ENCODE measurements at places on chromosomes 4 and X.

GRCh38 chr4:143713955-143714625 lies 13.6 kb upstream of the FREM3 start:
- DNase-seq = no peak

DNA sequence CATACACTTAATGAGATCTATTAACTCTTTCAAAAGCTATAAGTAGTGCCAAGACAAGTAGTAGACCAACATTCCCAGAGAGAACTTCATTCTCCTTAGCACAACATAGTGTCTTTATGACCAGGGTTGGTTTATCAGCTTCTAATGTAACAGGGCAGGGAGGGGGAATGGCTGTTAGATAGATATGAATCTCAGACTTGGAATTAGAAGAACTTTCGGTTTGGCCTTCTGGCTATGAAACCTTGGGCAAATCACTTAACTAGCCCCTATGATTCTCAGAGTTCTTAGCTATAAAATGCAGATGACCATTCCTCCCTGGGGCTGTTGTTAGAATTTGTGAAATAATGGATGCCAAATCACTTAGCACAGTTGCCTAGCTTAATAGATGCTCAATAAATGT lies 132.2 kb downstream of the SLC10A7 start:
- DNase-seq = no peak

DNA sequence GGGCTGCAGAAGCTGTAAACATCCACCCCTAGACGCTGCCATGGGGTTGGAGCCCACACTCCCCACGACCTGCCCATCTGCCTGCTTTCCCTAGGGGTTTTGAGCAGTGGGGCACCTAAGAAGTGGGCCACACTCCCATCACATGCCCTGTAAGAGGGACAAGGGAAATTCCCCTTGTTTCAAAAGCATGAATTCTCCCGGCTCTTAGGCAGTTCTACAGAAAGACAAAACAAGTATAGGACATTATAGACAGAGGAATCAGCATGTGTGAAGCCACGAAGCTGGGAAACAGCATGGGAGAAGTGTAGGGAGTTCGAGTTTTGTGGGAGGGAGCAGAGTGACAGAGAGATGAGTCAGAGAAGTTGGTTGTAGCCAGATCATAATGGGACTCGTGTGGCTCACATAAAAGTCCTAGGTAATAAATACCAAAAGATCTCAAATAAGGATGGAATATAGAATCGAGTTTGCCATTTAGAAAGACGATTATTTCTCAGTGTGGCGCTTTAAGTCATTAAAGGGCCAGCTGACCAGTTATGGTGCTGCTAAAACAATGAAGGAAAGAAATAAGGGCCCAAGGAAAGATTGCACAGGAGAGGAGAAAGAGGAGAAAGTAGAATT lies 23.9 kb downstream of the APOO start:
- no peak for DNase-seq

DNA sequence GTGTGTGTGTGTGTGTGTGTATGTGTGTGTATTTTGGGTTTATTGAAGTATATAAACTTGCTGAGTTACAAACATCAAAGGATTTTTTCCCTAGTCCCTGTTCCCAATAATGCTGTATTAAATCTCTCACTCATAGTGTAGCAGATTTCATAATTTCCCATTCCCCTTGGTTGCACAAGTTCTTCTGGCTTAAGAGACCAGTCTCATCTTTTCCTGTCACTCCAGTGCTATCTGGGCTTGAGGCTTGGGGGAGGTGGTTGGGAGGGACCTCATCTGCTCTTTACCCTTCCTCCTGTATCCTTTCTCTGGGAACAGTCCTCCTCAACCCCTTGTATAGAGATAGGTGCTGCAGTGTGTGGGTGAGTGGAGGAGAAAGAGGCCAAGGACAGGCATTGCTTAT lies 285.4 kb upstream of the BOD1L1 start:
- no peak for DNase-seq

- no peak for DNase-seq
These were observed 85.8 kb upstream of the PUDP start for GRCh38 chrX:7233580-7234406.

GRCh38 chrX:27086237-27086636 lies 376.9 kb downstream of the PPP4R3C start:
- DNase-seq = no peak

DNA sequence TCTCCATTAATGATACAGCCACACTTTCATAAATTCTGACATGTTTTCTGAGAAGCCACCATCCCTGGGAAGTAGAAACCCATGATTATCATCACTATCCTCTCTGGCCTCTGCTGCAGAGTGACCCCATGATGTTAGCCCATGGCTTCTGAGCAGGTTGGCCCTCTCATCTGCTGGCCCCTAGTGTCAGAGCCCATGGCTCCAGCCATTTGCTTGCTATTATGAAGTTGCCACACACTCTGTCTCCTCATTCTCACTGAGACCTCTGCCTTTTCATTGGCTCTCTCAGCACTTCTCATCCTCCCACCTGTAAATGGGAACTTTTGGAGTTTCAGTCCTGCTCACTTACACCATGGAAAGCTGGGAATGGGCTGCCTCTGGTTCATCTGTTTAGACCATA lies 192.7 kb downstream of the GASK1B start:
- no peak for DNase-seq

DNA sequence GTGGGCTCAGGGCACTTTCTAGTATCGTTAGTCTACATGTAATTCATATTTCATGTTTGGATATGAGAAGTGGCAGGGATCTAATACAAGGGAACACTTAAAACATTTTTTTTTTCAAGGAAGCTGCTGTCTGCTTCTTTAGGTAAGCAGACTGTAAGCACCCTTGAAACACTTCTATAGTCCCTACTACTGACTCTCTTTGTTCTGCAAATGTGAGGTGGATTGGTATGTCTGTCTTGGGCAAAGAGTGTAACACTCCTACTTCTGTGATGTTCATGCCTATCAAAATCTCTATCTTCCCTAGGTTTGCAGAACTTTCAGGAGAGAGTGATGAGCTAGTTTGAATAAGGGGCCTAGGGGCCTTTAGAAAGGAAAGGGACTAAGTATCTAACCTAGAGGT lies 93.9 kb downstream of the ZNF330 start:
- DNase-seq = no peak

DNA sequence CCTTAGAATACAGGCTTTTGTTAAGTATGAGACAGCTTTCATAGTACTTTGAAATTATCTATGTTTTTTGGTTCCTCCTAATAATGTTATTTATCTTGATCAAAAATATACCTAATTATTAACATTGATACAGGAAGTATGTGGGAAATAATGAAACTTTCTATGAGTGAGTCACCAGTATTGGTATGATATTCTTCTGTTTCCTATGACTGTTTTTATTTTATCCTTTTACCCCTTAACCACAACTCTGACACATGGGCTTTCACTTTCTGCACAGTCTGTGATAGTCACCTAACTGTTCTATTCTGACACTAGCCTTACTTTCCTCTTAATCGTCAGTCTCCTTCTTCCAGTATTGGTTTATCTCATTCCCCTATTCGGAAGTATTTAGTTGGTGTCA lies 4.7 kb downstream of the THAP9 start:
- peak; percentile 77 for DNase-seq

DNA sequence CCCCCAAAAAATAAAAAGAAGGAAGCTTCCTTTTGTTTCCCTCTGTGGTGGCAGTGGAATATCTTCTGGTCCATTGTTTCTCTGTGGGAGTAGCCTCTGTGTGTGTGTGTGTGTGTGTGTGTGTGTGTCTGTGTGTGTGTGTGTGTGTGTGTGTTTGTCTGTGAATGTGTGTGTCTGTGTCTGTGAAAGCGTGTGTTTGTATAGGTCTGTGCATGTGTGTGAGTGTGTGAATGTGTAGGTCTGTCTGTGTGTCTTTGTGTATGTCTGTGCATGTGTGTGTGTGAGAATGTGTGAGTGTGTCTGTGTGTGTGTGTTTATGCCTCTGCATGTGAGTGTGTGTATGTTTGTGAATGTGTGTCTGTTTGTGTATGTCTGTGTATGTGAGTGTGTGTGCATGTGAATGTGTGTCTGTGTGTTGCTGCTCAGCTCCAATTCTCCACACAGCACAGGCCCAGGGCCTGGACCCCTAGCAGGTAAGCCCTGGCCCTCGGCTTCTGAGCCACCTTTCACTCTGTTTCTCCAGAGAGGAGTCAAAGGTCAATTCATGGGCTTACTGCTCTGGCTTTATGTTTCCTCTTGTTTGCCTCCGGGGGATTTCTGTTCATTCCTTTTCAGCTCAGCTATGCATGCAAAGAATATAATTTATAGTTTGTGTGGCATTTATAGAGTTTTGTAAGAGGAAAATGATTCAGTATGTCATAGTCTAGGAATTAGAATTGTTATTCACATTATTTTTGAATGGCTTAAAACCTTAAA lies 89.8 kb downstream of the UCHL1 start:
- no peak for DNase-seq

- DNase-seq = no peak
These were observed 140.9 kb downstream of the EFHC2 start for GRCh38 chrX:44202596-44202995.

DNA sequence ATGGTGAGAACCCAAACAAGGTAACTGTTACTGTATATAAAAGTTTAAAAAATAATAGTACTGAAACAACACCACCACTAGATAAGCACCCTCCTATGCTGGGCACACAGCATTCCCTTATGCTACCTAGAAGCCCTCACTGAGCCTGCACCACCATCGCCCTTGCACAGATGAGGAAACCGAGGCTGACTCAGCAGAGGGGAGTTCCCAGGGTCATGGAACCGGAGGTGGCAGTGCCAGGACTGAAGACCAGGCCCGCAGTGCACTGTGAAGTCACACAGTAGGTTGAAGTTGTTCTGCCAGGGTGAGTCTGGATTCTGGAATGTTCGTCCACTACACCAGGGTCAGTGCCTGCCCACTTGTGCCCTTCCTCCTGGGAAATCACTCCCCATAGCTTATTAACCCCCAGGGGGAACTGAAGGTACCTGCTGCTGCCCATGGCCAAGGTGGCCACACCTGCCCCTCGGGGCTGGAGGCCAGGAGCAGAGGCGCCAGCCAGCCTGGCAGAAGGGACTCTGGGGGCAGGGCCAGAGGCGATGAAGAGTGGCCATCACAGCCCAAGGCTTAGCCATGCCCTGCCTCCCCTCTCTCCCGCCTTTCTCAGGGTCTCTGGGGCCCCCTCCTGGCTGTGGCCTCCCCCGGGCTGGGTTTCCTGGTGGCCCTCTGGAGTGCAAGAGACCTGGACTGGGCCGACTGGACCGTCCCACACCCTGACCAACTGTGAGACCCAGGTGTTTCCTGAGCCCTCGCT lies 15.1 kb upstream of the ABLIM2 start:
- no peak for DNase-seq

GRCh38 chr4:152803541-152803940 lies 23.8 kb downstream of the ARFIP1 start:
- DNase-seq = no peak

GRCh38 chrX:153474718-153475117 lies 4.3 kb upstream of the HAUS7 start:
- no peak for DNase-seq

DNA sequence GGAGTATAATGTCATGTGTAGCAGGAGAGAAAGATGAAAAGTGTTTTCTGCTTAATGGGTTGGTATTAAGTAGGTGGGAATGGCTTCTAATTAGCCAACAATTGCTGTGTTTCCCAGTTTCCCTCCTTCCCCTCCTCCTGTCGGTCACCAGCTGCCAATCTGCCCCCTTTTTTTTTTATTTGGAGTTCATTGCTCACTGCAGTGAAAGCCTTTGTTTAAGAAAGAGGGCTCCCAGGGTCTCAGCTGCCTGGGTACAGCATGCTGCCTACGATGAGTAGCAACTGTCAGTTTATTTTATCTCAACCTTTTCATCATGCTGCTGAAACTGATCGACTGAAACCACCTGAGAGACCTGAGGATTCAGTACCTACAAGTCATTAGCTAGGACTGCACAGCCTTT lies 149.0 kb downstream of the POU4F2 start:
- DNase-seq = no peak

GRCh38 chr4:175951794-175952193 lies 113.8 kb upstream of the WDR17 start:
- DNase-seq = no peak

DNA sequence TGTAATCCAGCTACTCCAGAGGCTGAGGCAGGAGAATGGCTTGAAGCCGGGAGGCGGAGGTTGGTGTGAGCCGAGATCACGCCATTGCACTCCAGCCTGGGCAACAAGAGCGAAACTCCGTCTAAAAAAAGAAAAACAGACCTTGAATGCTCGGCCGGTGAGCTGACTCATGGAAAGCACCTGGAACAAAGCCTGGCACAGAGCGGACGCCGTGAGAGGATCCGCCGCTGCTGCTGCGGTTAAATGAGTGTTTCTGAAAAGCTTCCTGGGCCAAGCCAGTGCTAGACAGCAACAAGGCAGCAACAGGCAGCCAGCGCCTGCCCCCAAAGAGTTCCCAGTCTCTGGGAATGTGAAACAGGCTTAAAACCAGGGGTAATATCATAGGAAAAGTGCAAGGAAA lies 186.4 kb downstream of the AFAP1 start:
- no peak for DNase-seq

DNA sequence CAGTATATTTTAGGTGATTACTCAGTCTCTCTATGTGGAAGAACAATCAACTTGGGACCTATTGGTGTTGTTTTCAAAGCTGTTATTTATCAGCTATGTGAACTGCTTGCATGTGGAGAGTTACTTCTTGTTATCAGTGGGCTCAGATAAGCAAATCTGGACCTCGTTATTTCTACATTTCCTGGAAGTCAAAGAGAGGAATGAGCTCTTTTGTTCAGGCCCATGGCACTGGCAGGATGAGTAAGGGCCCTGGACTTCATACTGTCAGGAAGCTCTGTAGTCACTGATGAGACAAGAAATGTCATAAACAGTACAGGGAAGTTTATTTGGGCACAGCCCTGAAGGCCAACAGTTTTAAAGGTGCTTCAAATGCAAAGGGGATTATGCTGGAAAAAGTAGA lies 760.6 kb upstream of the EPHA5 start:
- no peak for DNase-seq

- peak; percentile 51 for DNase-seq
These were observed 171.3 kb downstream of the PTTG2 start for GRCh38 chr4:38131371-38132091.

DNA sequence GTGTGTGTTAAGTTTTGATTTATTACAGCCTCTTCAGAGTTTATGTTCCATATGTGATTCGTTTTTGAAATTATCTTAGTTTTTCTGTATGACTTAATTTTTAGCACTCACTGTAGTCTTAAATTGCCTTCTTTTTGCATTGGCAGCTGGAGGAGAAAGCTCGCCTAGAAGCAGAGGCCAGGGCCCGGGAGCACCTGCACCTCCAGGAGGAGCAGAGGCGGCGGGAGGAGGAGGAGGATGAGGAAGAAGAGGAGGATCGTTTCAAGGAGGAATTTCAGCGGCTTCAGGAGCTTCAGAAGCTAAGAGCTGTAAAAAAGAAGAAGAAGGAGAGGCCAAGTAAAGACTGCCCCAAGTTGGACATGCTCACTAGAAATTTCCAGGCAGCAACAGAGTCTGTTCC lies 56.6 kb downstream of the TNIP2 start:
- no peak for DNase-seq

- no peak for DNase-seq
These were observed 236.5 kb downstream of the PARM1 start for GRCh38 chr4:75169427-75169826.

Data from GM20000 (cell line).